ENCODE measurements at places on chromosomes 4 and X.
A peak's percentile ranks its signal among the peaks of the same experiment; 100 is the strongest.

DNA sequence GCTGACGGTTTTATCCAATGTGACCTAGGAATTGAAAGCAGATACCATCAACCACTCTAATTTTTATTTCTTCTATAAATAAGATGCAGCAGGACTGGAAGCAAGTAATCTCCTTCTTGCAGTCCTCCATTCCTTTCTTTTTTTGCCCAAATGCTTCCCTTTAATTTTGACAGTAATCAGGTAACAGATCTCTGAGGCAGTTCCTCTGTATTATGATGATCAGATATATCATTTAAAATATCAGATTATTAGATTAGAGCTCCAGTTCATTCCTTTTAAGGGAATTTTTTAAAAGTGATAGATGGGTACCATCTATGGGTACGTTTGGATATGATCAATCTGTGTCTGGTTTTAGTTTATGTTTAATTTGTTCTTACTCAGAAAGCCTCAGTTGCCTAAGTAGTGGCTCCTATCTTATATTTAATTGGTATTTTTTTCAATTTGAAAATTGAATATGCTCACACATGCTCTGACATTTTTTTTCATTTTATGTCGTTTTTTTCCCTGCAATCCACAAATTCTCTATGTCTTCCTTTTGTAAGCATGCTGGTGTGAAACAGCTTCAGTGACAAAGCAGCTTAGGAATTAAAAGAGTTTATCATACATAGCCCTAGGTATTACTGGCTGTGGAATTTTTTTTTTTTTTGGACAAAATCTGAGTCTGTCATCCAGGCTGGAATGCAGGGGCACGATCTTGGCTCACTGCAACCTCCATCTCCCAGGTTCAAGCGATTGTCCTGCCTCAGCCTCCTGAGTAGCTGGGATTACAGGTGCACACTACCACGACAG, 73.7 kb upstream of the ANK2 start:
- DNase-seq, result no peak

DNA sequence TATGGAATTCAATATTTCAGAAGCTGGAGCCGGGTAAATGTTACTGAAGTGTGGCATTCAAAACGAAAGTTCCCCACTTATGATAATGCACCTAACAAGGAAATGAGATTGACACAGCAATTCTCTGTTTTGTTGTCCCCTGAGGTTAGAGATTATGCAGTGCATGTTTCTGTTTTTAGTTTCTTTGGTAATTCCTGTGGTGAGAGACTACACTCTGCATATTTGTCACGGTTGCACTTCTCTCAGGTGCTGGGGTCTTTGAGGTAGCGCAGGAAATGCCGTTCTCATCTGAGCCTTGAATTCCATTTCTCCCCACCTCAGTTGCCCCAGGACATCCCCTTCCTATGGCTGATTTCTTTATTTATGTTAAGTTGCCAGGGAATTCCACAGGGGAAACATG, 15.3 kb upstream of the BEND4 start:
- DNase-seq, result no peak

DNA sequence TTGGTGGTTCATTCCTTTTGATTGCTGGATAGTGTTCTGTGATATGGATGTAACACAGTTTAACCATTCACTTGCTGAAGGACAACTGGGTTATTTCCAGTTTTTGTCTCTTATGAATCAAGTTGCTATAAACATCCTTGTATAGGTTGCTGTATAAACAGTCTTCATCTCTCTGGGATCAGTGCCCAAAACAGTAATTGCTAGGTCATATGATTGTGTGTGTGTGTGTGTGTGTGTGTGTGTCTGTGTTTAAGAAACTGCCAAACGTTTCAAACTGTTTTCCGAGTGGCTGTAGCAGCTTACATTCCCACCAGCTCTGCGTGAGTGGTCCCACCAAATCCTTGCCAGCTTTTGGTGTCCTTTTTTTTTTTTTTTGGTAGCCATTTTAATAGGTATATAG, 60.4 kb downstream of the F11 start:
- DNase-seq, result no peak

DNA sequence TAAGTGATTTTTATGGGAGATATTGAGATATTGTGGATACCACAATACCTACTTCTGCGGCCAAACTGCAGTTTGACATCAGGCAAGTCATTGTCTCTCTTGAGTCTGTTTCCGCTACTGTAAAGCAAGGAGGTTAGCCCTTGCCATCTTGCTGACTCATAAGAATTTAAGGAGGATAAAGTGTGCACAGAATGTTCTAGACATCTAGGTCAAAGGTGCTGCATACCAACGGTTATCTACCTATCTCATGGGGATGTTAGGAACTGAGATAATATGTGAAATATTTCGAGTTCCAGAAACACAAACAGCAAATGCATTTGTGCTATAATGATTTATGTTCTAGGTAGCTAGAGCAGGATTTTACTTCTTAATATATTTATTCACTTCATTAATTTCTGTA, 211.5 kb upstream of the NR3C2 start:
- no peak for DNase-seq

DNA sequence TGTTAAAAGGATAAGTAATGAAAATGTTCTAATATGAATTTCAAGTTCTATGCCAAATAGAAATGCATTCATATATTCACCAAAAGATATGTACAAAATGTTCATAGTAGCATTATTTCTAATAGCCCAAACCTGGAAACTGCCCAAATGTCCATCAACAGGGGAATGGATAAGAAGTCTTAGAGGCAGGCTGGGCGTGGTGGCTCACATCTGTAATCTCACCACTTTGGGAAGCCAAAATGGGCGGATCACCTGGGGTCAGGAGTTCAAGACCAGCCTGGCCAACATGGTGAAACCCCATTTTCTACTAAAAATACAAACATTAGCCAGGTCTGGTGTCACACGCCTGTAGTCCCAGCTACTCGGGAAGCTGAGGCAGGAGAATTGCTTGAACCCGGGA, 2.3 kb upstream of the HPRT1 start:
- DNase-seq, result no peak

GRCh38 chrX:101257448-101258258, 33.5 kb downstream of the TAF7L start:
- DNase-seq, result no peak

- no peak for DNase-seq
Observed at GRCh38 chr4:78758085-78758484, 18.1 kb upstream of the BMP2K start.

GRCh38 chr4:88981556-88981955, 75.4 kb downstream of the FAM13A start:
- DNase-seq, result no peak

GRCh38 chr4:112677519-112678091, 40.7 kb downstream of the LARP7 start:
- no peak for DNase-seq

- DNase-seq, result no peak
Observed at GRCh38 chr4:86717651-86718050, 123.5 kb downstream of the PTPN13 start.

DNA sequence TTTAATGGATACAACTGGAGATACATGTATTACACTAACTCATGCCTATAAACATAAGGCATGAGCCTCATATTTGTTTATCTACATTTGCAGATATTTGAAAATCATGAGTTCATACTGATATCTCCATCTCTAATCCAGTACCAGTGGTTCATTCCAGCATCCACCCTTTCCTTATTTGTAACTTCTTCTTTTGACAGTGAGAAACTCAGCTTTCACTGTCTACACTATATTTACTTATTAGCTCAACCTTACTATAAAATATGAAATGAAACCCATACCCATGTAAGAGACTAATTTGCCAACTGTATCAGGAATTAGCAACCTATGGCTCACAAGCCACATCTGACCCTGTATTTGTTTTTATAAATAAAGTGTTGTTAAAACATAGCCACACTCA, 161.9 kb upstream of the GPRIN3 start:
- peak; percentile 64 for DNase-seq

DNA sequence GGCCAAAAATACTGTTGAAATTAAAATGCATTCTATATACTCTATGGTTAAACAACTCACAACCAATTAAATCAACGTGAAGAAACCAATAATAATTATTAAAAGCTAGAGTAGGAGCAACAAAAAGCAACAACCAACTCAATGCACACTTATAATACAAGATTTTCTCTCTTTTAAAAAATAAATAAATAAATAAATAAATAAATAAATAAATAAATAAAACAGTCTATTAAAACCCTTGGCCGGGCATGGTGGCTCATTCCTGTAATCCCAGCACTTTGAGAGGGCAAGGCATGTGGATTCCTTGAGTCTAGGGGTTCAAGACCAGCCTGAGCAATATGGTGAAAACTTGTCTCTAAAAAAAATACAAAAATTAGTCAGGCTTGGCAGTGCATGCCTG, 62.7 kb downstream of the ENOX2 start:
- no peak for DNase-seq

DNA sequence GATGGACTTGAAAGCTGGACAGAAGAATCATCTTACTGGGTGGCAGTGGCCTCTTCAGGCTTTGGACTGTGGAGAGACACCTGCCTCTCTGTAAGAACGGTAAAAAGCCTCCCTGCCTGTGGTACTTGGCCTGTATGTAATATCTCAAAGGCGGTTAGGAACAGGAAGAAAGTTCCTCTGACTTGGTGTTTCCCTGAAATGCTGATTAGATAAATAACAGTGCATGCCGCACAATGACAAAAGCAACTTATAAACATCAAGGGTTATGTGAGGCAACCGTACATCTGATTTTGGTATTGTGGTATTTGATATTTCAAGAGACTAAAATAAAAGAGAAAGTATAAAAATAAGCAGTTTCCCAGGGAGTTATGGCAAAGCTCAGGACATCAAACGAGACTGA, 92.4 kb upstream of the SORBS2 start:
- peak; percentile 3 for DNase-seq

- DNase-seq, result no peak
Observed at GRCh38 chr4:81684352-81684751, 212.6 kb upstream of the RASGEF1B start.

DNA sequence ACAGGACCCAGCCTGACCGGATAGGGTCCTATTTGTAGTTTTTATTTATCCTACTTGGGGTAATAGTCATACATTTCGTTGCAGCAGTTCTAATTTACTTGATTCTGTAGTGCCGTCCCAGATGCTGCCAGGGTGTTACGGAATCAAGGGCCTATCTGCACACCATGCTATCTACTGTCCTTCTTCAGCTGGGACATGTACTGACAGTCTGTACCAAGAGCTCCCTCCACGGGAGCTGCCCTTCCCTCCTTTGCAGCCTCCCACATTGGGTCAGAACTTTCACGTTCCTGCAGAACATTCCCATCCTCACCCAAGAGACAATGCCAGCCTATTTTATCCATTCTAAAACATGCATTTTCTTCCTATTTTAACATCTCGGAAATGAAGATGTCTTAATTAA, 6.7 kb downstream of the SUV39H1 start:
- no peak for DNase-seq

- no peak for DNase-seq
Observed at GRCh38 chrX:22712942-22713341, 286.8 kb upstream of the DDX53 start.

DNA sequence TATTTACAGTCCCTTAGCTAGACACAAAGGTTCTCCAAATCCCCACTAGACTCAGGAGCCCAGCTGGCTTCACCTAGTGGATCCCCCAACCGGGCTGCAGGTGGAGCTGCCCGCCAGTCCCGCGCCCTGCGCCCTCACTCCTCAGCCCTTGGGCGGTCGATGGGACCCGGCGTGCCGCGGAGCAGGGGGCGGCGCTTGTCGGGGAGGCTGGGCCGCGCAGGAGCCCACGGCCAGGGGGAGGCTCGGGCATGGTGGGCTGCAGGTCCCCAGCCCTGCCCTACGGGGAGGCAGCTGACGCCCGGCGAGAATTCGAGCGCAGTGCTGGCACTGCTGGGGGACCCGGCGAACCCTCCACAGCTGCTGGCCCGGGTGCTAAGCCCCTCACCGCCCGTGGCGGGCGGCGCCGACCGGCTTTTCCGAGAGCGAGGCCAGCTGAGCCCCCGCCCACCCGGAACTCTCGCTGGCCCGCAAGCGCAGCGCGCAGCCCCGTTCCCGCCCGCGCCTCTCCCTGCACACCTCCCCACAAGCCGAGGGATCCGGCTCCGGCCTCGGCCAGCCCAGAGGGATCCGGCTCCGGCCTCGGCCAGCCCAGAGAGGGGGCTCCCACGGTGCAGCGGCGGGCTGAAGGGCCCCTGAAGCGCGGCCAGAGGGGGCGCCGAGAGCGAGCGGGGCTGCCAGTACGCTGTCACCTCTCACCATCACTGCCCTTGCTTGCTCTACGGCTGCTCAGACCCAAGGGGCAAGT, 39.4 kb downstream of the WFS1 start:
- DNase-seq, result no peak

DNA sequence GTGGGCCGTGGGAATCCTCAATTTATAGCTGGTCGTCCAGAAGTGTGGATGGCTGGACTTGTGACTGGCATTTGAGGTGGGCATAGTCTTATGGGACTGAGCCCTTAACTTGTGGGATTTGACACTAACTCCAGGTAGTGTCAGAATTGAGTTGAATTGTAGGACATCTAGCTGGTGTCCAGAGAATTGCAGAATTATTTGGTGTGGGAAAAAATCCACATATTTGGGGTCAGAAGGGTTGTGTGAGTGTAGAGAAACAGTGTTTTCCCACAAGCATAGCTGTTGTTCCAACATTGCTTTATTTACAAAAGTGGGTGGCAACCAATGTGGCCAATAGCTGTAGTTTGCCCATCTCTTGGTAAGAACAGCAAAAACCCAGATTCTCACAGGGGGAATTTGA, 91.3 kb downstream of the MOSPD2 start:
- DNase-seq, result no peak

- peak; percentile 63 for DNase-seq
Observed at GRCh38 chr4:89434364-89434988, 126.9 kb upstream of the GPRIN3 start.

GRCh38 chrX:9997041-9997440, 29.9 kb downstream of the CLDN34 start:
- DNase-seq, result no peak

DNA sequence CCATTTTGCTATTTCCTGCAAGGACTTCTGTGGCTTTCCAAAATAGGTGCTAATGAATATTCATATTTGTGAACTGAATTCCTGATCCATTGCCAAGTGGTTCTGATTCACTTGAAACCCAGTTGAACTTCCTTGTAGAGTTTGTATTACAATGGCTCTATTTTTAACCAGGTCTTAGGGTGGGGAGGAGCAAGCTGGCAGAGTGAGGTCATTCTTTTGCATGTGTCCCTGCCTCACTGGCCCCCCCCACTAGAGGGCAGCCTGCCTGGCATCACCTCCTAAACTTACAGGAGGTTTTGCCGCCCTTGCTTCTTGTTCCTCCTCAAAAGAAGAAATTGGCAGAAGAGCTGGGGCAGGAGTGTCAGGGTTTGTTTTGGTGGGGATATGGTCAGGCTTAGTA, 10.5 kb downstream of the PTTG2 start:
- peak; percentile 74 for DNase-seq

DNA sequence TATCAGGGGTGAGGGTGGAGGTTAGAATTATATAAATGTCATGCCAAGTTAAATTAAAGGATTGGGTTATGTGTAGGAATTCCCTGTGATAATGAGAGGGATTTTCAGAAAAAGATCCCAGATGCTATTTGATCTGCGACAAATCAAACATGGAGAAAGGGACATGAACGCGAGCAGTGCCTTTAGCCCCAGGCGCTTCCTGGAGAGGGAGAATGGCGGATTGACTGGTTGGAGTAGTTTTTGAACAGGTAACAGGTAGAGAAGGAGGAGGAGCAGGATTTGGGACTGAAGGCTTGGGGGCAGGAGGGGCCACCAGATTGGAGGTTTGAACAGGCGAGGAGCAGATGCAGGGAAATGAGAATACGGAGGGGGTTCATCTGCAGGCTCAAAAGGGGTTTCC, 67.1 kb downstream of the LRP2BP start:
- DNase-seq, result no peak

GRCh38 chrX:49155900-49156837, 6.4 kb upstream of the MAGIX start:
- peak; percentile 90 for DNase-seq

- peak; percentile 14 for DNase-seq
Observed at GRCh38 chr4:143554728-143555597, 41.5 kb downstream of the SMARCA5 start.
